ENCODE measurements at places on chromosomes 7 and 10.

DNA sequence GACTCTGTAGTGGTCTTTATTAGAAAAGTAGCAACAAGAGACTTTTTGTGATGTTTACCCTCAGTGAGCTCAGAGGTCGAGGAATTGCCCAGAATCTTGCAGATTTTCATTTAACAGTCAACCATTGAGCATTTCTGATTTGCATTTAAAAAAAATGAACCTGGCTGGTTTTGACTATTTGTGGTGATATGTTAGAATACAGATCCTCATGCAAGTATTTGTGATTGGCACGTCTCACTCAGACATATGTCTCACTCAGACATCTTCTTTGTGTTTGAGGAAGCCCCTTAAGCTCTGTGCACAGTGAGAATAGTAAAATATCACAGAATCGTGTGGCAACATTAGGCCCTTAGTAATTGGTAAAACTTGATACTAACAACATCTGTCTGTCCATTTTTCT lies 113.2 kb downstream of the SND1 start:
- DNase-seq = no peak
- no peaks in the 10 kb centered on the region for H3K4me1 ChIP-seq
- H3K4me3 ChIP-seq = no peak overlapping the region
- no peak overlapping the region for H3K27ac ChIP-seq
- no peaks in the 10 kb centered on the region for H3K27me3 ChIP-seq

DNA sequence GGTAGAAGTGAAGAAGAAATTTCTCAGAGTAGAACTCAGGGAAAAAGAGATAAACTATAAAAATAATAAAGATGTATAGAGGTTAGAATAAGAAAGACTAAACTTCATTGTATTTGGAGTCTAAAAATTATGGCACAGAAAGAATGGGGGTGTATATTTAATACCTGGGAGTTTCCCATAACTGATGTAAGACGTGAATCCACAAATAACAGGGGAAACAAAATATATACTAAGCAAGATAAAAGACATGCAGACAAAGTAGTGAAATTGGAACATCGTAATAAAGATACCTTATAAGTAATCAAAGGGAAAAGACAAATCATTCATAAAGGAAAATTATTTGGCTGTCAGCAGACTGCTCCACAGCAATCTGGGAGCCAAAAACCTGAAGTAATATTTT lies 62.8 kb downstream of the HECTD2 start:
- H3K4me3 ChIP-seq = no peak overlapping the region
- no peak for DNase-seq
- no peaks in the 10 kb centered on the region for H3K4me1 ChIP-seq
- H3K36me3 ChIP-seq = no peaks in the 10 kb centered on the region
- H3K27me3 ChIP-seq = no peaks in the 10 kb centered on the region

- H3K4me1 ChIP-seq = peaks cover 12% of the 10 kb centered on the region
- DNase-seq = no peak
- no peaks in the 10 kb centered on the region for H3K27me3 ChIP-seq
- H3K36me3 ChIP-seq = no peaks in the 10 kb centered on the region
- no peak overlapping the region for H3K27ac ChIP-seq
- H3K4me3 ChIP-seq = no peak overlapping the region
Measured at GRCh38 chr10:31000867-31001266, 30.8 kb downstream of the ZNF438 start.

DNA sequence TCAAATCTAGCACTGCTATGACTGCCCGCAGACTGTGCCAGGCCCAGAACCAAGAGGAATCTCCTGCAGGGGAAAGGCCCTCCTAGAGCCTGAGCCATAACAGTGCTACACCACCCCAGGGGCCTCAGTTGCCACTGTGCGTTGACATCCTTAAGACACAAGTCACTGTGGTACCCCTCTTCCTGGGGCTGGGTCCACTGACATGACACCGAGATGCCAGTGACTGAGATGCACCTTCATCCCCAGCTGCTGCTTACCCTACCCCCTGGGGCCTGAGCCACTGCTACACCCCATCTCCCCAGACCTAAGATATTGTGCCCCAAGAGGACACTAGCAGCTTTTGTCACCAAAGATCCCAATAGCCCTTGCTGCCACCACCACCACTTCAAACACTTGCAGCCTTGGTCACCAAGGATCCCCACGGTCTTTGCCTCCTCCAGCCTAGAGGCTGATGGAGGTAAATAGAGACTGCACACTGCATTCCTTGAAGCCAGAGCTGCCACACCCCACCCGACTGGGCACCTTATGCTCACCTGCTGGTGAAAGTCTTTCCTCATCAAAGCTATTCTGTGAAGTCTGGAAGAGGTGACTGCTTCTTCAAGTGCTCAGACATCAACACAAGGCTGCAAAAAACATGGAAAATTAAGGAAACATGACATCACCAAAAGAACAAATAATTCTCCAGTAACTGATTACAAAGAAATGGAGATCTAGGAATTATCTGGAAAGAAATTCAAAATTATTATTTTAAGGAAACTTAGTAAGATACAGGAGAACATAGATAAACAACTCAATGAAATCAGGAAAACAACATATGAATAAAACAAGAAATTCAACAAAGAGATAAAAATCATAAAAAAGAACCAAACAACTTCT lies 40.4 kb upstream of the SHH start:
- no peak for DNase-seq
- H3K36me3 ChIP-seq = no peaks in the 10 kb centered on the region
- peaks cover 3% of the 10 kb centered on the region for H3K27me3 ChIP-seq
- no peak overlapping the region for H3K4me3 ChIP-seq
- no peak overlapping the region for H3K27ac ChIP-seq

DNA sequence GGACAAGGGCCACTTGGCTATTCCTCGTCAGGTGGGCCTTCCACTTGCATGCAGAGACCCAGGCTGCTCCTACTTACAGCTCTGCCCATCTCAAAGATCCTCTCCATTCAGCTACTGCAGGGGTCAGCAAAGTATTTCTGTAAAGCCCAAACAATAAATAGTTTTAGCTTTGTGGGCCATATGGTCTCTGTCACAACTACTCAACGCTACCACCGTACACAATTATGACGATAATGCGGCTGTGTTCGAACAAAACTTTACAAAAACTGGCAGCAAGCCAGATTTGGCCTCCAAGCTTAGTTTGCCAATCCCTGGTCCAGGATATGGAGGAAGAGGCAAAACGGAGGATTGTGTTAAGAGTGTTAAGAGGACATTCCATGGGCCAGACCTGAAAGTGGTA lies 12.8 kb downstream of the RAB11FIP2 start:
- H3K36me3 ChIP-seq = peaks cover 7% of the 10 kb centered on the region
- H3K27me3 ChIP-seq = no peaks in the 10 kb centered on the region
- DNase-seq = no peak
- H3K4me3 ChIP-seq = no peak overlapping the region
- no peak overlapping the region for H3K27ac ChIP-seq
